Type B pancreatic cell (in vitro differentiated cells): ENCODE measurements at places on chromosomes 1 and 21. TPM values are rescaled to one million over a fixed set of nuclear protein-coding genes. Genes with fewer than 3 reads are reported as not detected.

S100A5 gene
- 0.62 TPM in 1 of 2 replicates, not detected in the other for total RNA-seq

DNA sequence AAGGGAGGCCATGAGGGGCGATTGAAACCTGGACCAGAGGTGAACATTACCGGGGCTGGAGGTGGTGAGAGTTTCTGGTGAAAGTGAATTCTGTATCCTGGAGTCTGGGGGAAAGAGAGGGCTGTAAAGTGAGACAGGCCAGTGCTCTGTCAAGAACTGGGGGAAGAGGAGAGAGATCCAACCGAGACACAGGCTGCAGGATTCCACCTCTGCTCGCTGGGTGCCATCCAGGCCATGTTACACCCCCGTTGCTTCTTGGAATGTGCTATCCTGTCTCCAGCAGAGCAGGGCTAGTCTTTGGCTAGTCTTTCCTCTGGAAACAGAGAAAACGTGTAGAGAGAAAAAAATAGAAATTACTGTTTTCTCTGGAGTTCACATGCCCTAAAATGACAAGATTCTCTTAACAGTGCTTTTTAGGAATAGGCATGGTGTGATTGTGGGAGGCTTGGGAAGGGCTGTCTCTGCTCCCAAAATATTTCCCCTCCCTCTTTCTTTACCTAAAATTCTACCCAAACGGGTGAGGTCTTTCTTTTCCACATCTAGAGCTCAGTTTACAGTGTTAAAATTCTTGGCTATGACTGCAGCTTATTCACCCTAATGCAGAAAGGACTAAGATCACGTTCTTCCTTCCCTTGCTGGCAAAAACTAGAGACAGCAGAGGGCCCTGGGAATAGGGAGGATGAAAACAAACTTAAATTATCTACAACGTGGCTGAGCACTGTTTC is 16.5 kb upstream of the OVAAL start:
- DNase-seq: no peak

- DNase-seq: no peak
Observed at GRCh38 chr21:17488620-17489019, 24.2 kb upstream of the CXADR start.

DNA sequence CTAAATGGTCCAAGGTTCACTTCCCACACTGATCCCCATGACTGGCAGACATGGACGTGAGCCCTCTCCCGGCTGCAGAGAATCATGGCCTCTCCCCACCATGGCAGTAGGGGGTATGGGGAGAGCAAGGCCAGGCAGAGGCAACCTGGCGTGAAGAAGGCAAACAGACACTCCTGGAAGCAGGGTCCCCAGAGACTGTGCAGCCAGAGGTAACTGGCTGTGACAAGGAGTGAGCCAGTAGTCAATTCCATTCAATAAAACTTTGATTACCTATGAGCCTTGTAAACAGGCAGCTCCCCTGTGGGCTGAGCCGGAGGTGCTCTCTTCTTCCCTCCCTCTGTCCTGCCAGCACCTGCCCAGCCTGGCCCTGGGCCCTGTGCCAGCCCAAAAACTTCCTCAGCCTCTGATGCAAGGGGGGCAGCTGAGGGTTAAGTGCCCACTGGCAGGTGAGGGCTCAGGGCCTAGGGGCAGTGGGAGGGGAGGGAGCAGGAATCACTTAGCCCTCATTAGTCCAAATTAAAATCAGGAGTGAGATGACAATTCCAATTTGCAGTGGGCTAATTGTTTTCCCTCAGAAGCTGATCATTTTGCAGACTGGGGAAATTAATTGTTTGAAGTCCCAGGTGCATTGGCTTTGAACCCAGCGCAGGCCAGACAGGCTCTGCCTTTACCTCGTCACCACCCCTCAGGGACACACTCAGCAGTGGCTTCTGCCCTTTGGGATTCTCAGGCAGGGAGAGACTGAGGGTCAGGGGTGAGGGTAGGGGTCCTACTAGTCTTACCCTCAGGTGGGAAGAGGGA is 35.6 kb downstream of the LRRN2 start:
- no peak for DNase-seq
